ENCODE measurements at places on chromosomes 7 and 10.

GRCh38 chr10:74643596-74643975 is 182.8 kb upstream of the KAT6B start:
- H3K27me3 ChIP-seq, result no peaks in the 10 kb centered on the region
- H3K27ac ChIP-seq, result no peak overlapping the region
- H3K36me3 ChIP-seq, result no peaks in the 10 kb centered on the region
- no peaks in the 10 kb centered on the region for H3K4me1 ChIP-seq
- DNase-seq, result no peak

- DNase-seq, result no peak
- H3K4me3 ChIP-seq, result no peak overlapping the region
- H3K4me1 ChIP-seq, result no peaks in the 10 kb centered on the region
- no peaks in the 10 kb centered on the region for H3K36me3 ChIP-seq
- no peak overlapping the region for H3K27ac ChIP-seq
Observed at GRCh38 chr10:35898716-35899440, 256.8 kb upstream of the FZD8 start.

DNA sequence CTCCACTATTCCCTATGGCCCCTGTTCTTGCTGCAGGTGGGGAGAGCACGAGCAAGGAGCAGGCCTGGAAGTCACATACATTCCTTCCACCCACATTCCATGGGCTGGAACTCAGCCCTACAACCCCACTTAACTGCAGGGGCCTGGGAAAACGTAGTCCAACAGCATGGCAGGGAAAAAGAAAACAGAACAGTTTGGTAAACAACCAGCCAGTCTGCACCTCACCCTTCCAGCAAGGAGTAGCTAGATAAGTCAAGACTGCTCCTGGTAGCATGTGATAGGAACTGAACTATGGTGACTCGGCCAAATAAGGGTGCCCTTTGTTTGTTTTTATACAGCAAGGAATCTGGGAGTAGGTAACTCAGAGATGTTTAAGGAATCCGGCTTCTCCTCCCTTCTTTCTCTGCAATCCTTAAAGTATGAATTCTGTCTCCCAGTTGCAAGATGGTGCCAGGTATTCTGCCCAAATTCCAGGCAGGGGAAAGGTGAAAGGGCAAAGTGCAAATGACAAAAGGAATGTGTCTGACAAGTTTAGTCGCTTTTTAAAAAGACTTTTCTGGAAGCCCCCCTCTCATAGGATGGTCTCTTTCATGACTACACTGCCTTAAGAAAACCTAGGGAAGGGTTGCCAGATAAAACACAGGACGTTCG is 311.7 kb upstream of the NEBL start:
- H3K4me3 ChIP-seq, result no peak overlapping the region
- H3K27ac ChIP-seq, result no peak overlapping the region
- no peak for DNase-seq
- no peaks in the 10 kb centered on the region for H3K27me3 ChIP-seq

DNA sequence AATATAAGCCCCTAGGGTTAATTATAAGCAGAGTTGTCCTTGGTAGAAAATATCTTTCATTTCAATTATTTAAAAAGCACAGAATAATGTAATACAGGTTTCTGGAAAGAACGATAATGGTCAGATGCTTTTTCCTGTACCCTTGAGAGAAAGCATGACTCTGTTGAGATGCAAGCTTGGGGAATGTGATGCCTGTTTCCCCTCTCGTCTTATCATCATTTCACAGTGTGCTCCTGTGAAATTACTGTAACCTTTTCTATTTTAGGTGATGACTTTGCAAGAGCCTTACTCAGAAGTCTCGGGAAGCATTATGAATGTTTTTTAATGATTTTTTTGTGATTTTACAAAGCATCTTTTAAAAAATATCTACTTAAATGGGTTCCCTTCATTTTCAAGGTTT is 243.0 kb downstream of the POLR1F start:
- H3K36me3 ChIP-seq, result no peaks in the 10 kb centered on the region
- no peak overlapping the region for H3K4me3 ChIP-seq
- DNase-seq, result no peak
- no peaks in the 10 kb centered on the region for H3K4me1 ChIP-seq

GRCh38 chr7:94111009-94111408 is 106.9 kb upstream of the BET1 start:
- H3K4me1 ChIP-seq, result no peaks in the 10 kb centered on the region
- H3K27me3 ChIP-seq, result no peaks in the 10 kb centered on the region
- DNase-seq, result no peak
- H3K36me3 ChIP-seq, result no peaks in the 10 kb centered on the region

GRCh38 chr10:8588135-8588534 is 533.6 kb downstream of the GATA3 start:
- H3K27ac ChIP-seq, result no peak overlapping the region
- H3K27me3 ChIP-seq, result no peaks in the 10 kb centered on the region
- H3K36me3 ChIP-seq, result no peaks in the 10 kb centered on the region
- DNase-seq, result no peak
- no peak overlapping the region for H3K4me3 ChIP-seq

Data from lower lobe of right lung (tissue), 2 donors.